ENCODE measurements at places on chromosomes 4 and X.

DNA sequence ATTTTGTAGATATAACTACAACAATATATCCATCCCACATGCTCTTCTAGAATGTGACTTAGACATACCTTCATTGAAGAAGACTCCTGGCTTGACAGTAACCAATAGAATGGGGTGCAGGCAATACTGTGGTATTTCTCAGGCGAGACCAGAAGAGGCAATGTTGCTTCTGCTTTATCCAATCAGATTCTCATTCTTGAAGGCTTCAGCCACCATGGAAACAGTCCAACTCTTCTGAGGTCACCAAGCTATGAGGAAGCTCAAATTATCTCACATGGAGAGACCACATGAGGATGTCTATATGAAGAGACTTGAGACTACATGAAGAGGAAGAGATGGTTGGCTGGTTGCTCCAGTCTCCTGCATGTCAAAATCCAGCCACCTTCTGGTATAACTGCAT lies 469.9 kb downstream of the PCDH10 start:
- DNase-seq = peak; percentile 18

DNA sequence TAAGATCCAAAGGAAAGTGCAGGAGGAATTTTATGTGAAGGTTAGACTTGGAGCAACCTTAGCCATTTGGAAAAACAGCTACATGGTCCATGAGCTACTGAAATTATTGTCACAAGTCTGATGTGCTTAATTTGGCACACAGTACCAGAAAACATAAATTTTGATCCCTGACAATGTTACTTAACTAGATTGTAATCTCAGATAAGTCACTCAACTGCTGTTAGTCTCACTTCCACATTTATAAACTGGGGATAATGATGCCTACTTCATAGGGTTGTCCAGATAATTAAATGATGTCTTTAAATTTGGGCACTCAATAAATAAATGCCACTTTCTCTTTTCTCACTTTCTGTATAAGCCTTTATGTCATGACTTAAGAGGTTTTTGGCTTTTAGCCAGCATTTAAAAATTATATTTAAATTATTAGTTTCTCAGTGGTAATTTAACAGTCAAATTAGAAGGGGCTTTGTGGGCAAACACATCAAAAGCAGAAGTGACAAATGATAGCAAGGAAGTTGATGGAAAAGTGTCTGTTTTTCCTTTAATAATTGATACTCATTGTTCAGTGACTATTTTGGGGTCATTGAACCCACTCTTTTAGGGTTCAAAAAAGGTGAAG lies 58.3 kb downstream of the PAQR3 start:
- no peak for DNase-seq

- no peak for DNase-seq
These were observed 354.9 kb upstream of the HS3ST1 start for GRCh38 chr4:11783588-11783987.

DNA sequence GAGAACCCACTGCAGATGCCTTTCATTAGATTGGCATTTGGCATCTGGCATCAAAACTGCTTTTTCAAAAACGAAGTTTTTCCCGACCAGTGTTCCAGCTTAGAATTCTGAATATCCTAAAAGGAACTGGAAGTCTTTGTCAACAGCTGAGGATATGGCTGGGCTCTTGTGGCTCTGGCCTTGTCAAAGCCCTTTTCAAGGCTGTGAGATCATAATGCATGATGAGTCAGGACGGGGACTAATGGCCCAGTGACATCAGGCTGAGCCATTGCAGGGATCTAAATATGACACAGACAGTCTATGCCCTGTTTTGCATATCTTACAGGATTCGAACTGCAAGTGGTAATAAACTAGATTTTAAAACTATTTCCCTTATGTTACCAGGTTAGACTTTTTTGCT lies 306.4 kb downstream of the PTTG2 start:
- DNase-seq = peak; percentile 73

- peak; percentile 22 for DNase-seq
These were observed 106.4 kb upstream of the FAM241A start for GRCh38 chr4:112038861-112039260.

- DNase-seq = no peak
These were observed 210.9 kb upstream of the NHS start for GRCh38 chrX:17164079-17164478.

DNA sequence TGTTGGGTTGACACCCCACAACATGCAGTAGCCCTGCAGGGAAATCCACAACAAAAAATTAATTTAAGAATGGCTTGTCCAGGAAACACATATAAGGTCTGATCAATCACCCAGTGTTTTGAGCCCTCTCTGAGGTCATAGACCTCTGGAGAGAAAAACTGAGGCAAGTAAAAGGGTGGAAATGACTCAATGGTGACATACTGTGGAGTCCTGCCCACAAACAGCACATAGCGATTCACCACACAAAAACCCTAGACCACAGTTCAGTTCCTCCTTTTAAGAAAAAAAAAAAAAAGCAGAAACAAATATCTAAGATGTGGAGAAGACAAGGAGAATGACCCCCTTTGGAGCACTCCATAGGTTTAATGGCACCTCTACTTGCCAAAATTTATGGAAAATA lies 2691.0 kb downstream of the PCDH7 start:
- DNase-seq = peak; percentile 19

- no peak for DNase-seq
These were observed 54.5 kb downstream of the CLDN34 start for GRCh38 chrX:10021461-10022272.

All from fibroblast of skin of scalp (primary cell).